Fibroblast of pulmonary artery (primary cell): ENCODE measurements at places on chromosomes 6 and 20.

- DNase-seq = no peak
These were observed 320.5 kb downstream of the DHX35 start for GRCh38 chr20:39282619-39283092.

DNA sequence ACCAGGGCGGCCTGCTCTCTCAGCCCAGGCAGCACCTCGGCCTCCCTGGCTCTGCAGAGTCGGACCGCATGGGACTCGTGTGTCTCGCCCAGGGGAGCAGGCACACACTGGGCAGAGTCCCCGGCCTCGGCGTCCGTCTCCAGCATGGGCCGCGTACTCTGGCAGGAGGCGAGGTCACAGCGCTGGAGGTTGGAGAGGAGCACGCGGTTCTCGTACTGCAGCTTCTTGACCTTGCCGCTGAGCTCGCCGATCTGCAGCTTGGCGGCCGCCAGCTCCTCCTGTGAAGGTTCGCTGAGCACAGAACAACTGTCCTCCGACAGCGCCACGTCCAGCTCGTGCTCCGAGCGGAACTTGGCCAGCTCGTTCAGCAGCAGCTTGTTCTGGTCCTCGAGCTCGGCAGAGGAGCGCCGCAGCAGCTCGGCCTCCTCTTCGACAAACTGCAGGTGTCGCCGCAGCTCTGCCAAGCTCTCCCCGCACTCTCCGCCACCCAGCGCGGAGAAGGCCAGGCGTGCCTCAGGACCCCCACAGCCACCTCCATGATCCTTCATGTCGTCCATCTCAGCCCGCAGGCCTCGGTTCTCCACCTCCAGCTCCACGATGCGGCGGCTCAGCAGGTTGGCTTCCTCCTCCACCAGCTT lies 42.0 kb upstream of the DSN1 start:
- DNase-seq = no peak

GRCh38 chr6:84425971-84426705 lies 198.7 kb upstream of the CEP162 start:
- no peak for DNase-seq

DNA sequence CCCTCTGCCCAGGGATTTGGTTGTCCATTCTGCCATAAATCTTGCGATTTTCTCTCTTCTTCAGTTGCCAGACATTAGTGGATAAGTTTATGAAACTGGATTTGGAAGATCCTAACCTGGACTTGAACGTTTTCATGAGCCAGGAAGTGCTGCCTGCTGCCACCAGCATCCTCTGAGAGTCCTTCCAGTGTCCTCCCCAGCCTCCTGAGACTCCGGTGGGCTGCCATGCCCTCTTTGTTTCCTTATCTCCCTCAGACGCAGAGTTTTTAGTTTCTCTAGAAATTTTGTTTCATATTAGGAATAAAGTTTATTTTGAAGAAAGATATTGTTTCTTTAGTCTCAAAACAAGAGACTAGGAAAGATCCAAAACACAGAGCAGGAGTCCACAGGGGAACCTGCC lies at the start of gene SAPCD1:
Gene SAPCD1, plus strand, starts transcription at position 301 of the 400 bp plus-strand sequence. CDS start 399 bp downstream, outside the sequence.
- DNase-seq = no peak

- no peak for DNase-seq
These were observed 34.9 kb downstream of the GSTA2 start for GRCh38 chr6:52728394-52728793.

- DNase-seq = no peak
These were observed 81.6 kb downstream of the DTD1 start for GRCh38 chr20:18669241-18670019.

DNA sequence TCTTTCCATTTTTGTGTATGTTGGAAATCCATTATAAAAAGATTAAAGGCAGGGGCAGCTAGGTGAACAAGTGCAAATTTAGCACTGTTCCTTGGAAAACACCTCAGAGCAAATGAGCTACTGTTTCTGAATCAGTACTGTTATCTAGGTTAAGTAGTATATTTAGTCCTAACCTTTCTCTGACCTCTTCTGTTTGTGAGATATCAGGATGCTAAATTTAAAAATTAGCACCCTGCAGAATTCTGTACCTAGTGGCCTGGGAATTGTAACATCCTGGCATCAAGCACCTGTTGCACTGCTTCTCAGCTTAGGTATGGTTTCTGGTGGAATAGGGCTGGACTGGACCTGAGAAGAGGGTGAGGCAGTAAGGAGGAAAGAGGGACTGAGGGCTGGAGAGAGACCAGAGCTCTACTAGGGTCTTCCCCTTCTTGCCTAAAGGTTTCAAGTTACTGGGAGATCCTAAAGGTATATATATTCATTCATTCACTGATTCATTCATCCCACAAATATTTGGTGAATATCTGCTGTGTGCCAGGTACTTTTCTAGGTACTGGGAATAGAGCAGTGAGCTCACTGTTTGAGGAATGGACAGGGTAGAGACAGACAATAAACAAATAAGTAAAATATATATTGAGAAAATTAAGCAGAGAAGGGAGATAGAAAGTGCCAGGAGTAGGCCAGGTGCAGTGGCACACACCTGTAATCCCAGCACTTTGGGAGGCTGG lies 5.2 kb downstream of the ZNF76 start:
- DNase-seq = no peak

DNA sequence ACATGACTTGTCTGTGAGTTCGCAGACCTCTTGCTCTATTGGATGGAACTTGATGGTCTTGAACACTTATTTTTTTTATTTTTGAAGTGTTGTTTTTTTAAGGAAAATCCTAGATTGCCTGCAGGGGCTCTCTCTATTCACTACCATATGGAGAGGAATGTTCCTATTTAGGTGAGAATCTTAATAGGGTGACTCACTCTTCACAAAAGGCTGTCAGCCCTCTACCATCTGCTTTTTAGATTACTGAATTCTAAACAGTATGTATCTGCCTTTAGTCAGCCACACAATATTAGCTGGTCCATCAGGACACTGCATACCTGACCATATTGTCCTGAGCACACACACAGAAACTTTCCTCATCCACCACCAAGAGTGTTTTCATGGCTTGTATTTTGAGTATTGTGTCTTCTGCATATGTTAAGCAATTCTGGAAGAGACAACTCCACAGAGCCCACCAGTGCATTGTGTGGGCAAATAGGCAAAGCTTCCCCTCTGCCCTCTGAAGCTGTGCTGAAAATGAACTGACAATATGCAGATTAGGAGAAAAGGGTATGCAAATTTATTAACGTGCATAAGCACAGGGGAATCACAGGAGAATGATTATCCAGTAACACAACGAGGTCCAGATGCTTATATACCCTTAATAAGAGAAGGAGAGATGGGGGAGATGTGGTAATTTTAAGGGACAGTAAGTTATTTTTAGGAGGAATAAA lies 6.6 kb upstream of the BTBD9 start:
- no peak for DNase-seq
